ENCODE measurements at places on chromosomes 6 and 20.

- no peak for DNase-seq
Measured at GRCh38 chr6:110655821-110656220, 159.4 kb downstream of the CDK19 start.

- no peak for DNase-seq
Measured at GRCh38 chr6:28534306-28534705, 8.6 kb downstream of the GPX5 start.

DNA sequence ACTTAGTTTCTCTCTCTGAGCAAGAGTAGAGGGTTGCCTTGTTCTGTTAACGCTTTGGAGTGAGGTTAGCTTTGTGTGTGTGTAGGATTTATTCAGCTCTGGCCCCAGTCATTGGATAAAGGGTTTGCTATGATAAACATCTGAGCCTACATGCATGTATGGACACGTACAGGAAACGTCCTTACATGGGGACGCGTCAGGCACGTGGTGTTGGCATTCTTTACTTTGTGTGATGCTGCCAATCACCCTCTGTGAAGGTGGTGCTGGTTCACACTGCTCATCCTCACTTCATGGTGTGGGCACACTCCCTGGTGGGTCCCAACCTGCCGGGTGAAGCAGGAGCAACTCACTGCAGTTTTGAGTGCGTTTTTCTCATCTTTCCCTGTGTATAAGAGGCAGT is 53.4 kb upstream of the CD93 start:
- DNase-seq: no peak

DNA sequence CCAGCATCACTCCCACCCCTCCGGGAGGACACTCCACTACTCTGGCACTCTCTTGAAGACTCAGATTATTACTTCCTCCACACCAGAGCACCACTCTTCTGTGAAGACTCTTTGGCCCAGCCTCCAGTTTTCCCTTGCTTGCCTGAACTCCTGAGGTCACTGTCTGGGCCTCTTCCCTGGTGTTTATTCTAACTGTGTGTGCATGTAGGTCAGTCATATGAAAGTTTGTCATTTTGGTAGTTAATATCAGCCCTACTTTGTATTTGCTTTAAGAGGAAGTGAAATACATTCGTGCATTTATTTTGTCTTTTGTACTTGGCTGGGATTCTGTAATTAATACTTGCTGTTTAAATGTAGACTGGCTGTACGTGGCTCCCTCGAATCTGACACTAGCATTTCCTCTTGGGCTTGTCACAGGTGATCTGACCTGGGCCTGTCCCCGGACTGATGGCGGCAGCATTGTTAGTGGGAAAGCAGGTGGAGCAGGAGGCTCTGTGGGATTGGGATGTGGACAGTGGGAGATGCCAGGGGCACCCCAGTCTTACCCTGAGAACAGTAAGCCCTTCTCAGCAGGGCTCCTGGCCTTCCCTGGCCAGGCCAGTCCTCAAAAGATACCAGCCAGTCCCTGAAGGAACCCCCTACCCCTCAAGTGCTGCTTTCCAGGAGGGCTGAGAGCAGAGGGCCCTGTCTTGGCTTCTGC is 350.5 kb downstream of the CDC5L start:
- DNase-seq: no peak

DNA sequence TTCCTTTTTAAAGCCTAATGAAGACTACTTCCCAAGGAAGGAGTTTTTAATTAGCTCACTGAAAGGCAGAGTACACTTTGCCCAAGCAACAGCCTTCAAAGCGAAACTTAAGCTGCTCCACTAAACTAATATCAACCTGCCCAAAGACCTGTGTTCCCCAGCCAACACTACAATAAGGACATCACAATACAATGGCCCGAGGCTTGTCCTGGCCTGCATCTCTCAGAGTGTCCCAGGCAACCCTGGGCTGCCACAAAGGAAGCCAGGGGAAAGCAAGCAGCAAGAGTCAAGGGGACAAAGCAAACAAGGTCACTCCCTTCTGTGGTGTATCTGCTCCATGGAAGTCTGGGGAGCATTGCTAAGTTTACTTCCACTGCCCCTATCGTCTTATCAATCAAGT is 52.3 kb downstream of the PIGU start:
- DNase-seq: no peak

Data from activated CD8-positive, alpha-beta memory T cell treated with anti-CD3 and anti-CD28 coated beads for 4 hours (primary cell).